Left hindlimb (tissue), 1 donor: ENCODE measurements at places on chromosomes 2 and 18.

GRCh38 chr2:37872192-37872750, 52.8 kb upstream of the RMDN2 start:
- DNase-seq = no peak

DNA sequence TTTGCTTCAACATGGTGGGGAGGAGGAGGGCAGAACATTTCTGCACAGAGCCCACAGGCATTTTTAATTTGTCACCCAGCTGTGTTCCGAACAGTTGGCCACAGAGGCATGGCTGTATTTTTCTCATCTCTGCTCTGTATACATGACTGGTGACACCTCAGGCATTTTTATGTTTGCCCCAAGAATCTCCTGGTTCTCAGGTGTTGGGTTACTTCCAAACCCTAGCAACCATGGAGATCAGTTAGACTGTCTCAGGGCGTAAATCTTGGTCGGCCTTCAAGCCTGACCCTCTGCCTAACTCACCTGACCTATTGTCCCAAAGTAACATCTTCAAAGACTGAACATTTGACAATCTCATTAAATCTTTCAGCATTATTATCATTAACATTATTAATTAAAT, 100.0 kb downstream of the ABCA12 start:
- DNase-seq = no peak

DNA sequence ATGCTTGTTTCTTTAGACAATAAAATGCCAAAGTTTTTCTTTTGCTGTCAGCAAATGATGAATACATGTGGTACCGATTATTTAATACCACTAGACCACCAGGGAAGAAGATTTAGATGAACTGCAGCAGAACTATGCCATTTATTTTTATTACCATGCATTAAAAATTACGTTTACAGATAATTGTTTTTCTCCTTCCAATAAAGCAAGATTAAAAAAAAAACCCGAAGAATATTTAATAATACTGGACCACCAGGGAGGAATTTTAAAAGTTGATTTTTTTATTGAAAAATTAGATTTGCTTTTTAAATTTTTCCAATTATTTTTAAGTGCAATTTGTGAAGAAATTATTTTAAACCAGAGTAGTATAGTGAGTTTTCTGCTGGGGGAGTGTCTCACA, 170.3 kb upstream of the HNRNPA3 start:
- no peak for DNase-seq

DNA sequence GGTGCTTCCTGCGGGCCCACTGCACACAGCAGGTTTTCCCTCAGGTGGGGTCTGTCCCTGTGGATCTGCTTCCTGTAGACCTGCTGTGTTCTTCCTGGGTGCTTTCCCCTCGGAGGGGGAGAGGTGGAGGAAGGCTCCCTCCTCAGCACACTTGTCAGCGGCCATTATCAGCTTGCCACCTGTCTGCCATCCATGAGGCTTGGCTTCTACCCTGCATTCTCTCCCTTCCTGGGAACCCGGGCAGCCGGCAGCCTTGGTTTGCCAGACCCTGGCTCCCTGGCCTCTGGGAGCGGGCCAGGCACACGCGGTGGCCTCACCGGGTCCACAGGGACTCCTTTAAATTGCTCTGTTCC, 58.5 kb downstream of the INPP5D start:
- DNase-seq = no peak

- no peak for DNase-seq
These were observed 123.3 kb downstream of the CTIF start for GRCh38 chr18:48662011-48662661.

GRCh38 chr2:240888890-240889573, 6.9 kb downstream of the MAB21L4 start:
- DNase-seq = no peak

- peak; percentile 46 for DNase-seq
These were observed 150.0 kb downstream of the NEDD4L start for GRCh38 chr18:58194028-58194427.

GRCh38 chr2:18519914-18520450, 40.5 kb downstream of the RDH14 start:
- DNase-seq = peak; percentile 78

GRCh38 chr2:96841701-96842495, 1.9 kb downstream of the ANKRD23 start:
- DNase-seq = peak; percentile 28

GRCh38 chr2:231671270-231672050, 36.9 kb upstream of the PTMA start:
- no peak for DNase-seq

DNA sequence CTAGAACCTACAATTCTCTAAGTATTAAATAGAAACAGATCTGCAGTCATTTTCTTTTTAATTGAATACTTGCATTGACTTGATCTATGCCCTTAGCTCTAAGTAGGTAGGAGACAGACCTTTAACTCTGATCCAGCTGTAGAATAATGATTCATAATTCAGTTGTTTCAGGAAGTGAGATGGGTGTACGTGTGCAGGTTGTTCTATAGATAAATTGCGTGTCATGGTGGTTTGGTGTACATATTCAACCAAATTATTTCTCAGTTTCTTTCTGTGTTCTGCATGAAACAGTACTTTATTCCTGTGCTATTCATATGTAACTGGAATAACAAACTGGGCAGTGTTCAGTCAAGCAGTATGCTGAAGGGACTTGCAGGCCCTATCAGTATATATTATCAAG, 34.3 kb upstream of the CD226 start:
- DNase-seq = no peak

- DNase-seq = no peak
These were observed 288.4 kb downstream of the PIEZO2 start for GRCh38 chr18:10860928-10861327.

GRCh38 chr2:71962911-71963694, 184.6 kb downstream of the CYP26B1 start:
- DNase-seq = no peak

GRCh38 chr18:75290737-75291358, 80.3 kb downstream of the TSHZ1 start:
- DNase-seq = no peak

- no peak for DNase-seq
These were observed 162.1 kb upstream of the TTC39C start for GRCh38 chr18:23852236-23853045.
